ENCODE measurements at places on chromosomes 6 and 20.

- DNase-seq, result peak; percentile 43
Measured at GRCh38 chr6:110878751-110879522, 4.4 kb downstream of the AMD1 start.

DNA sequence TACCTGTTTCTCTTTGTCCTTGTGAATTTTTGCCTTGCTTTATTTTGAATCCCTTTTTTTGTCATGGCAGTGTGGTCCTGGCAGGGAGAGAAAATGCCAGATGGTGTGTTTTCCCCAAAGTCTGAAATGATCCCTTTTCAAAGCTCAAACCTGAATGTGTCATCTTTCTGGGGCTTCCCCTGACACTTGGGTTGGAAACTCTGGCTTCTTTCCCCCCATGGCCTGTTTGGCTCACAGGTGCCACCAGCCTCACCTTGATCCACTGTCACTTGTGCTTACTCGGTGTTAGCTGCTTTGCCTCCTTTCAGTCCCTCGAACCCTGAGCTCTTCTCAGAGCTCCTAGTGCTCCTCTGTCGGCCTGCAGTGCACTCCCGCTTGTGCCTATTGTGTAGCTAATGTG is 22.3 kb downstream of the MYBL2 start:
- DNase-seq, result no peak

DNA sequence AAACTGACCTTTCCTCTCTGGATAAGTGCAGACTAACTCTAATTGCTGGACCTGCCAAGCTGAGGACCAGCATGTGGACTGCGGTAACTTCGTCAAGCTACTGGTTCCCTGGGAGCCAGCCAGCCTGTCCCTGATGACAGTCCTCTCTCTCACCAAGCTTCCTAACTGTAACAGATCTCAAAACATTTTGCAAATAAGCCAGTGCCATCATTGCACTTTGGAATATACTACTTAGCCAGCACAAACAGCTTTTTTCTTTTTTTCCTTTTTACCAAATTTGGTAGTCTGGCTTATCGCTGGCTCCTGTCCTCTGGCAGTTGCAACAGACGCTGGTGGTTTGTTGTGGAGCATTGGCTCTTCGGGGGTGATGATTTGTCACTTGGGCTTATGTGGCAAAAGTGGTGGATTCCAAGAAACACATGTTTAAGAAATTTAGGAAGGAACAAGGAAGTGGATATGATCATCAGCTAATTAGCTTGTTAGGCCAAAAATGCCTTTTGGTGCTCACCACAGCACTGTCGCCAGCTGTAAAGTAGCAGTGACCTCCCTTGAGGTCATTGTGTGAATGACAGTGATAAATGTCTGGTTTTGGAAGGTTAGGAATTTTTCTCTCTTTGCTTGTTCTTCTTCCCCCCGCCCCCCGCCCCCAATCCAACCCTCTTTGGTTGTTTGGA is 171.7 kb downstream of the CLIC5 start:
- DNase-seq, result no peak

DNA sequence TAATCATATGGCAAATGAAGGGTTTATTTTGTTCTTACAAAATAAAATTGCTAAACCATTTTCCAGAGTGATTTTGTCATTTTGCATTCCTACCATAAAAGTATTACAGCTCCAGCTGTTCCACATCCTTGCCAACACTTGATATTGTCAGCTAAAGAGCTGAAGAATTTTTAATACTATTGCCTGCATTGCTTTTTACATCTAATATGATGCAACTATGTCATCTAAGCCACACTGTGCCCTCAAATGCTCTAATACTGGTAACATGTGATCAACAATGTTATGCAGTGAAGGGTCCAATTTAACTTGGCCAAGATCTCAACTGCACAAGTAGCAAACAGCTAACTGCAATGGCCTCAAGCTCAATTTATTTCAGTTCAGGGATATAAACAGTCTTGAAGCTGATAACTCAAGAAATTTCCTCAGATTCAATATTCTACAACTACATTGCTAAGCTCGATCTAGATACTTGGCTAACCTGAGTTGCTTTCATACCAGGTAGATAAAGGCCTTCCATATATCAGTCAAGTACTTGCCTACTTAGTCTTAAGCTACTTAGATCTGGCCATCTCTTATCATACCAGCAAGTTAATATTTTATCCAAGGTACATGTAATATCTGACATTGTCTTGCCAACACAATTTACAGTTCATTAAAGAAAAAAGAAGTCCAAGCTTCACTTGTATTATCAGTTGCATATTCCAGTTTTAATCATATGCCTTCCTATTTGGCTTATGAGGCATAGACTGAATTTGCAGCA is 17.0 kb downstream of the AKIRIN2 start:
- no peak for DNase-seq

GRCh38 chr20:25209911-25210310 is 14.4 kb downstream of the ENTPD6 start:
- no peak for DNase-seq

GRCh38 chr6:80338201-80338836 is 231.8 kb downstream of the BCKDHB start:
- peak; percentile 21 for DNase-seq

Data from stimulated activated naive CD4-positive, alpha-beta T cell (primary cell).